ENCODE measurements at places on chromosomes 3 and 15.
A peak's percentile ranks its signal among the peaks of the same experiment; 100 is the strongest.

GRCh38 chr3:149813367-149814281, 609 bp downstream of the RNF13 start:
- DNase-seq, result peak; percentile 11

GRCh38 chr15:62262305-62262941, 97.3 kb upstream of the C2CD4B start:
- DNase-seq, result no peak

DNA sequence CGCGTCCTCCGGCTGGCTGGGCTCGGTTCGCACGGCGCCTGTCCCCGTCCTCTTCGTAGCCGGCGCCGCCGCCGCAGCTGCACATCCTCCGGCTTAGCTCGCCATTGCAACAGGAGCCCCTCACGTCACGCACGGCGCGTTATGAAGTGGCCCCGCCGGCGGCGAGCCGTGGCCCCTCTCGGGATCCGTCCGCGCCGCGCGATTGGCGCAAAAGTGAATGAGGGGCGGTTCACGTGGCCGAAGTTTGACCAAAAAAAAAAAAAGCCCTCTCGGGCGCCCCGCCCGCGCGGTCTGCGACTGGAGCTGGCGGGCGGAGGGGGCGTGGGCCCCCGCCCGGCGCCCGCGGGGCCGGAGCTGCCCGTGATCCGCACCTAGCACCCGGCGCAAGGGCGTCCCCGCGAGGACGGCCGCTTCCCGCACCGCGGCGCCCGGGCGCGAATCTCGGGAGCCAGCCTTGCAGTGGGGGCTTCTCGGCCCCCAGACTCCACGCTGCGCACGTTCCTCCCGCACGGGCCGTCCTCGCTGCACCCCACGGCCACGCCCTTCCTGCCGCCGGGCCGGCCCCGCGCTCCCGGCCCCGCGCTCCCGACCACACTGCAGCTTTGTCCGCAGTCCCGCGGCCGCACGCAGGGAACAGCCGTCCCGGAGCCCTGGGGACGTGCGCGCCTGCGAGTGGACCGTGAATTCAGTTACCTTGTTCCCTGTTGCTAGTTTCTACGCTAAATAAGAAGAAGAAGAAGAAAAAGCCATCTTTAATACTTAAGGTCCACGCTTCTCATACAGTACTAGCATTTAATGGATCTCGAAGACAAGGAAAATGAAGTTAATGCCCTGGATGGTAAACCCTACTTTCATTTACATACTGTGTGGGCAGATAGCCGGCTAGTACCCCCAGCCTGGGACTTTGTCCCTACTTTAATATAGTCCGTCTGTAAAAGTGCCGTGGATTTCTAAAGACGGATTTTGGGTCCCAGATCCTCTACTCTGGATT, at the start of gene CHSY1:
CHSY1 (minus strand) TSS at position 219 of the 991 bp plus-strand sequence. CDS start 592 bp downstream, outside the sequence.
- peak; percentile 88 for DNase-seq

- no peak for DNase-seq
Observed at GRCh38 chr3:155549087-155549486, 195.8 kb downstream of the PLCH1 start.

- DNase-seq, result no peak
Observed at GRCh38 chr15:22808761-22809280, 22.4 kb downstream of the NIPA1 start.

GRCh38 chr15:59354417-59355031, 18.1 kb downstream of the MYO1E start:
- no peak for DNase-seq

DNA sequence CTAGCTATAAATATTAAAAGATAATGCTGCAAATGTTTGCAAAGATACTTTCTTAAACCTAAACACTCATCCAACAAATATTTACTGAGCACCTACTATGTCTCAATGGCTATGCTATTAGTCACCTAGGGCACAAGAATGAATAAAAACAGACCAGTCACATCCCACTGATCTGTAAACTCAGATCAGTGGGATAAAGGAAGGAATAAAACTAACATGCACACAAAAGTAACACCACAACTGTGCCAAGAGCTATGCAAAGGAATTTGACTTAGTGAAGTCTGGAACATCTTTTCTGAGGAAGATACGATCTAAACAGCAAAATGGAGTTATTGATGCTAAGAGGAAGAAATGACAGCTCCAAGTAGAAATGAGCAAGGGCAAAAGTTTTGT, 56.6 kb downstream of the CBLB start:
- DNase-seq, result no peak

- no peak for DNase-seq
Observed at GRCh38 chr3:25938566-25939325, 148.9 kb downstream of the OXSM start.

- no peak for DNase-seq
Observed at GRCh38 chr3:9732740-9733115, 1.2 kb downstream of the BRPF1 start.

- DNase-seq, result no peak
Observed at GRCh38 chr3:66442254-66443117, 58.3 kb downstream of the LRIG1 start.

DNA sequence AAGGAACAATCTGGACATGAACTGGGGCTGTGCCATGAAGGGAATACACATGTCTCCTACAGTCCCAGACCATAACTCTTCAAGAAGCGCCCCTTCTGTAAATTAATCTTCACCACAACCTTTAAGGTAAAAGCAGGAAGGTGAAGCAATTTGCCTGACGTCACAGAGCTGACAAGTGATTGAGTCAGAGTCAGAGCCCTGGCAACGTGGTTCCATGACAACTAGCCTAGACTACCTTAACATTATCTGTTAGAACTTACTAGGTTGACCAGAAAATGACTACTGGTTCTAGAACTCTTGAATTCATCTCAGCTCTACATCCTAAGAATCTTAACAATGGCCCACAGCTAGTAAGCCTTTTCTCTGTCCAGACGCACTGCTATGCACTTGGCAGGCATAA, 124.6 kb downstream of the NTRK3 start:
- DNase-seq, result no peak

GRCh38 chr3:154862265-154862664, 217.9 kb upstream of the MME start:
- DNase-seq, result no peak

DNA sequence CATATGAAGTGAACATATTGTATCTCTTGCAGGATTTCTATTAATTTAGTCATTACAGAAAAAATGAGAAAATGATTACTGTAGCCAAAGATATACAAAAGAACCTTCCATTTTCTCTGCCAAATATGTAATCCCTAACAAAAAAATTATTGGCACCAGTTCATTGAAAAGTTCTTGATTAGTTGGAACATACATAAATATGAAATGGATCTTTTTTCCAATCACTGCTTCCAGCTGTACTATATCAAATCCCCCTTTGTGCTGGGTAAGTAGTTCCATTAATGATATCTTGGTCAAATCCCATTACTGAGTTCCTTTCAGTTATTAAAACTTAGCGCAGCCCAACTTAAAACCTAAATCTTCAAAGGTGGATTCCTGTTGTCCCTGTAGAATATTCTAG, 263.8 kb downstream of the SLC9A9 start:
- DNase-seq, result no peak

GRCh38 chr3:40456940-40457823, at the start of gene RPL14:
Gene RPL14 (plus strand): TSS chr3:40457339. CDS start chr3:40457472, 133 bp downstream.
- peak; percentile 94 for DNase-seq

GRCh38 chr15:41416128-41416741, 660 bp upstream of the RTF1 start:
- no peak for DNase-seq

DNA sequence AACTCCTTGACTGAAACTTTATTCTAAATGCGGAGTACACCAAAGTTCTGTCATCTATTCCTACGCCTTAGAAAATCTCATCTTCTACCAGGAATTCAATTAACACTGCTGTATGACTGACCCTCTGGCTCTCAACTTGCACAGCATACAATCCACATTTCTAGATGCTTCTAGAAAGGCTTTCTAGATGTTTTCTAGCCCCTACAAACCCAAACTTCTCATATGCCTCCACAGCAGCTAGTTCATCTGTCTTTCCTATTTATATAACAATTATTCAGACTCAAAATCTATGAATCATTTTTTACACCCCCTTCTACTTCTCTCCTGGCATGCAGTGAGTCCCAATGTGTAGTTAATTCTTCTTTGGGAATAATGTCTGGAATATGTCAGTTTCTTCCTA, 13.2 kb downstream of the INO80 start:
- no peak for DNase-seq

- DNase-seq, result no peak
Observed at GRCh38 chr15:66323312-66323928, 30.1 kb downstream of the DIS3L start.

DNA sequence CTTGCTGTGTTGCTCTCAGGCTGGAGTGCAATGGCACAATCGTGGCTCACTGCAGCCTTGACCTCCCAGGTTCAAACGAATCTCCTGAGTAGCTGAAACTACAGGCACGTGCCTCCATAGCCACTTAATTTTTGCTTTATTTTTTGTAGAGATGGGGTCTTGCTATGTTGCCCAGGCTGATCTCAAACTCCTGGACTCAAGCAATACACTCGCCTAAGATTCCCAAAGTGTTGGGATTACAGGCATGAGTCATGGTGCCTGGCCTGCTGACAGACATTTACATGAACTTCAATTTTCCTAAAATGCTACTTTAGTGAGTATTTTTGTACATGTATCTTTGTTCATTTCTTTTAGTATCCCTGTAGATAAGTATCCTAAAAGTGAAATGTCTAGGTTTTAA, 132.3 kb downstream of the SUCLG2 start:
- DNase-seq, result no peak

- no peak for DNase-seq
Observed at GRCh38 chr3:110193074-110193473, 855.7 kb upstream of the DPPA4 start.

GRCh38 chr3:58203541-58203940, 7.2 kb downstream of the DNASE1L3 start:
- no peak for DNase-seq

DNA sequence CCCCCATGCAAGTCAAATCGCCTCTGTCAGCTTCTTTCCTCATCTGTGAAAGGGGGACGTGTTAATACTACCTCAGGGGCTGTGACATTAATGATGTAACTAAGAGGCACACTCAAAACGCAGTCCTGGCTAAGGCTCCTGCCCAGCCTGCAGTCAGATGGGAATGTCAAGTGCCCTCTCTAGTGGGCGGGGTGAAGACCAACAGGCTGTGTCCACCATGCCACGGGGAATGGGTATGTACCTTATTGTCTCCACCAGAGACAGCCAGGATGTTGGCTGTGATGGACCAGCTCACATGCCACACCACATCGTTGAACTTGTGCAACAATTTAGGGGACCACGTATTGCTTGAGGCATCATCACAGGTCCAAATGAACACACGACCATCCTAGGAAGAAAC, 11.0 kb upstream of the GHRL start:
- no peak for DNase-seq

DNA sequence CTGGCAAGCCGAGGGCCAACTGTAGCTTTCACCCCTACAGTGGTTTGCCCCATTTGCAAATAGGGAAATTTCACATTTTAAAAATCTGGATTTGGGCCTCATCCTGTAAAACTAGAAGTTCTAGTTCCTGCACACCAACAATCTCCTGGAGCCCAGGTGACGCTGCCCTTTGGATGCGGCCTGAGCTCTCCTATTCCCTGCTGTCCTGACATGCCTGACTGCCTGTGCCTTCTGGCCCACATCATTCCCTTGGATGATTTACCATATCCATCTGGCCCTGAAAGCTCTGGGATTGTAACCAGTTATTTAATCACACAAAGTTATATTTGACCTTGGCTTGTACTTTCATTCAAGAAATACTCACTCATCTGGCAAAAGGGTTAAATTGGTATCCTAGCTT, 272.3 kb downstream of the ARRDC4 start:
- DNase-seq, result no peak

DNA sequence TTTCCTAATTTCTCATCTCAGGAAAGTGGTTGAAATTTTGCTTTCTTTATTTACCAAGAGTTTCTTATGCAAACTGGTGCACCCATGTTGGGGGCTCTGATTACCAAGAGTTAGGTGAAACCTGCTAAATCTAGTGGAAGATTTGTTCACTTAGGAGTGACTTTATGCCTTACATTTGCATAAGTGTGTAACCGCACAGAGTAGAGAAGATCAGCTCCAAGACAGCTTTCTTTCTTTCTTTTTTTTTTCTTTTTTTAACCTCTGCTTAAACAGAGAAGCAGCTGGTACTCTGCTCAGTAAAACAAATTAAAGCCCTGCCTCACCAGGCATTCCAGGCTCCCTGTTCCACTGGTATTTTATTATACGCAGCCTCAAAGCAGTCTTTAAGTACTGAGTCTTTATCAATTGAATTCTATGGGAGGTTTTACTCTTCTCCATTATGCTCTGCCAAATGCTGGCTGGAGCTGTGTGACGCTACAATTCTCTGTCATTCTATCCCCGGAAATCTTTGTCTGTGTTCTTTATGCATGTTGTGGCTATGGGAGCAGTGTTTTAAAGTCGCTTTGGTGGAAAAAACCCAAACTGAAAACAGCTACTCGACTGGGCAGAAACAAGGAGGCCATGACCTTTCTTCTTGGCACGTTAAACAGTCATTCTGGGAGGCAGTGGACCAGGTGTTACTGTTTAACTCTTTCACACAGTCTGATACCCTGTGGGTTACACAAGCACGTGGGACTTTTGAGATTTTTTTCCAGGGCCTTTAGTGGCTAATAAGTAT, 55.2 kb upstream of the GBE1 start:
- DNase-seq, result no peak

DNA sequence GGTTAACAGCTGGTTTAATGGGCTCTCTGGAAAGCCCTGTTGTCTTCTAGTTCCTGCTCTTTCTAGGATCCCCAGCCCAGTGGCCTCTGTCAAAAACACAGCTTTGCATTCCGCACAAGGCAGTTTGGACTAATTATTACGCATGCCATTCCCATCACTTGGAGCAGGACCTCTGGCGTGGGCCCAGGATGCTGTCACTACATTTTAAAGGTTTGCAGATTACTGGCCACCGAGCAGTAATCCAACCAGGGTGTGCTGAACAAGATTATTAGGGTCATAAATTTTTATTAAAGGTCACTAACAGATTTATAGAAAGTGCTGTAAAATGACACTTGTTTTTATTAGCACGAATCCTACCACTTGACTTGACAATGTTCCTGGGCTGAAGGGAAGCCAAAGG, 143.6 kb upstream of the SLC6A11 start:
- no peak for DNase-seq

All from CD4-positive, alpha-beta T cell treated with Interleukin-1 beta for 1 hour (primary cell).